ENCODE measurements at places on chromosomes 7 and 10.

- no peak for DNase-seq
Observed at GRCh38 chr7:2849941-2850766, 6.0 kb upstream of the GNA12 start.

- no peak for DNase-seq
Observed at GRCh38 chr10:6920072-6921019, 340.3 kb upstream of the PRKCQ start.

- DNase-seq = peak; percentile 63
Observed at GRCh38 chr10:6877722-6878392, 297.8 kb upstream of the PRKCQ start.

GRCh38 chr10:62027841-62028501, 126.5 kb downstream of the ARID5B start:
- no peak for DNase-seq

DNA sequence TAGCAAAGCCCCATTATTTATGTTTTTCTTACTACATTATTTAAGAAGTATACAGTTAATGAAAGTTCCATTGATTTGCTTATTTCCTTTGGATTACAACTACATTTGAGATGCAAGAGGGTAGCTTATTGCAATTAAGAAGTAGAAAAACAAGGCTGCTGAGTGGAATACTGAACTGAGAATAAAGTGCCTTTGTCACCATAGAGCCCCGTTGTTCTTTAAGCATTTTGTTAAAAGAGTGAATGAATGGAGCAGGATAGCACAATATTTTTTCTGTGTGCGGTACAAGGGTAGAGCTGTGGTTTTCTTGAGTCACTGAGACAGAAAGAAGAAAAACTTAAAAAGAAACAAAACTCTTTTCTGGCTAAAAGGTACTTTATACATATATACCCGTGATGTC, 45.6 kb downstream of the ZNF277 start:
- peak; percentile 26 for DNase-seq

DNA sequence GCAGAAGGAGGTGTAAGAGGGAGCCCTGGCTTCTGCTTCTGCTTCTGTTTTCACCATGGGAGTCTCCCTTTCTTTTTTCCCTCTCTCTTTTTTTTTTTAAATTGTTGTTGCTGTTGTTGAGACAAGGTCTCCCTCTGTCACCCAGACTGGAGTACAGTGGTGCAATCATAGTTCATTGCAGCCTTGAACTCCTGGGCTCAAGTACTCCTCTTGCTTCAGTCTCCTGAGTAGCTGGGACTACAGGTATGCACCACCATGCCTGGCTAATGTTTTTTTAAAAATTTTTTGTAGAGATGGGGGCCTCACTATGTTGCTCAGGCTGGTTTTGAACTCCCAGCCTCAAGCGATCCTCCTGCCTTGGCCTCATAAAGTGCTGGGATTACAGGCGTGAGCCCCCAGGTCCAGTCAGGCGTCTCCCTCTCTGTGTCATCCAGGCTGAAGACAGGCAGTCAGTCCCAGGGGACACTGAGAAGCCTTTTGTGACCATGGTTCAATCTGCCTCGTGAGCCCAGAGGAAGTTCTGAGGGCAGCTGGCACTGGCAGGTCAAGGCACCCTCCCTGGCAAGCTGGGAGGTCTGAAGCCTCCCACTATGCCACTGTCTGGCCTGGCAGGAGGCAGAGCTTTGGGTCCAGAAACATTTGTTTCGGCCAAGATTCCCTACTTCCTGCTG, 33.6 kb upstream of the NPFFR1 start:
- DNase-seq = no peak

DNA sequence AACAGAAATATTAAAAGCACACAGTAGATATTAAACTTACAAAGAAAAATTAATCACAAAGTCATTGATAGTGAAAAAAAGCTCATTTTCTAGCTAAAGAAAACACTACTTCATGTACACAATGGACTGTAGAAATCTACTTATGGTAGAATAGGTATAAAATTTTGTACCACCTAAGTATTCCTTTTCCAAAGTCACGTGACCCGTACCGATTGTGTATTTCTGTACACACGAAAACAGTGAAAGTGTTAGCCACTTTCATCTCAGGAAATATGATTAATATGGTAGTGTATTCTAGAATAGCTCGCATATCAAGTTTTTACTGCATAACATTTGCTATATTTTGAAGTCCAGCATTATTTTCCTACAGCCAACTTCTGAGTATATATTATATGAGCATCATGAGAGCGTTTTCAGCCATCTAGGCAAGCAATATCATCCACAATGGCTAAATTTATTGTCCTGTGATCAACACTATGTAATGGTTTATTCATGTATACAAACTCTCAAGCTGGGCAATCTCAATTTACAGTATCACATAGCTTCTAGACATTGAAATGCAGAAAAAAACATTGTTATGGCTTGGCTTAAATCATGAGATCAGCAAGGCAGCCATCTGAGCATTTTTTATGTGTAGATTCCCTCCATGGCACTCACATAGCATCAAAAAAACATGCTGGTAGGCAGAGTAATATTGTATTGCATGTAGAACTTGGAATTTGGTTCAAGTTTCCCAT, 114.7 kb downstream of the CD36 start:
- no peak for DNase-seq

DNA sequence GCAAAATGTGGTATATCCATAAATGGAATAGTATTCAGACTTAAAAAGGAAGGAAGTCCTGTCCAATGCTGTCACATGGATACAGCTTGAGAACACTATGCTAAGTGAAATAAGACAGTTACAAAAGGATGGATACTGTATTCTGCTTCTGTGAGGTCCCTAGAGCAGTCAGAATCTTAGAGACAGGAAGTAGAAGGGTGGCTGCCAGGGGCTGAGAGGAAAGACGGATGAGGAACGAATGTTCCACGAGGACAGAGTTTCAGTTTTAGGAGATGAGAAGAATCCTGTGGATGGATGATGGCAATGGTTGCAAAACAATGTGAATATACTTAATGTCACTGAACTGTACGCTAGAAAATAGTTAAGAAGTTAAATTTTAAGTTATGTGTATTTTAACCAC, 3.8 kb downstream of the PRKCQ start:
- no peak for DNase-seq

- no peak for DNase-seq
Observed at GRCh38 chr10:100713859-100714565, 31.4 kb upstream of the PAX2 start.

DNA sequence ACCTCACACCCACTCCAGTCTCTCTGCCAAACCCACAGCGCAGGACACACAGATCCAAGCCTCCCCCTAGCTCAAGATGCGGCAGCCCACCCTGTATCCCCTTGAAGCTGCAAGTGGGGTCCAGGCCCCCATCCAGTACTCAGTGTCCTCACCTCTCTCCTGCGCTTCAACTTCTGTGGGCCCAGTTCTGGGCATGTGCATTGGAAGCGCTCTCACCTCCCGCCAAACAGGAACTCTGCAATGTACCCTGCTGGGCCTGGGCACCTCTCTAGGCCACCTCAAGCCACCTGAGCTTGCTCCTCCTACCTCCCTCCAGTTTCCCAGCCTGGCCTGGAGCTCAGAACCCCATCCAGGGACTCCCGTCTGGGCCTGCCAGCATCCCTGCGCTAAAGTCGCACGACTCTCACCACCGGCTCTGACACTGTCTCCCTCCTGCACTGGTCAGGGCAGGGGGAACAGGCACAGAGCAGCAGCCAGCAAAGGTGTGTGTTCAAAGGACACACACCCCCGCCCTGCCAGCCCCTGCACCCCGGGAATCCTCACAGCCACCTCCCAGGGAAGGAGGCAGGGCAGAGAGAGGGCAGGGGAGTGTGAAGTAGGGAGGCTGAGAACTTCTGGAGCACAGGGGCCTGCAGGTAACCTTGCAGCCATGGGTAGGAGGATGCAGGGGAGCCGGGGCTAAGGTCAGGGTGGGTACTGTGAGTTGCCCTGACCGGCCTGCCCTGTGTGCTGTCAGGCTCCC, 51.7 kb upstream of the MSMB start:
- DNase-seq = no peak

DNA sequence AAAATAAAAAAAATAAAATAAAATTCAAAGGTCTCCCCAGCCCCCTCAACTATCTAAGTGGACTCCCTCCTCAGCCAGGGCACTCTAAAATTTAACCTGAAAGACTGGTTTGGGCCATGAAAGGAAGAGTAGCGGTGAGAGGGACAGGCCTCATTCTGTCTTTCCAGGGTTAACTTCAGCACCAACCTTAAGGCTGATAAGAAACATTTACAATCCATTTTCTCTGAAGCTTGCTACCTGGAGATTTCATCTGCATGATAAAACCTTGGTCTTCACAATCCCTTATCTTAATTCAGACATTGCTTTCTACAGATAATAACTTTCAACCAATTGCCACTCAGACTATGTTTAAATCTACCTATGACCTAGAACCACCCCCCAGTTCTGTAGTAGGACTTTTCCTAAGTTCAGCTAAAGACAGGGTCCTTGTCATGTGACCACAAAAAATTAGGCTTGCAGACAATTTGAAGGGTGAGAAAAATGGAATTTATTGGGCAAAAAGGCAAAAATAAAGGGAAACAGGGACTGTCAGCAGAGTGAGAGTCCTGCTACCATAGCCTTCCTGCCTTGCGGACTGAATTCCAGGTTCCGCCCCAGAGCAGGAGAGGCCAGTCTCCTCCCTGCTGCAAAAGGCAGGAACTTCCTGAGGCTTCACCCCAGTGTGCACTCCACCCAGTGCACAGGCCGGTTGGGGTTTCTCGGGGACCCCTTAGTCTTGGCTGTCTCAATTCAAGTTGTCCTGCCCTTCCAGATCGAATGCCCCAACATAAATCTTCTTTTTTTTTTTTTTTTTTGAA, 26.0 kb downstream of the AGK start:
- no peak for DNase-seq

- DNase-seq = no peak
Observed at GRCh38 chr10:124935946-124936345, 6.0 kb upstream of the ZRANB1 start.

- DNase-seq = no peak
Observed at GRCh38 chr10:128751284-128751683, 625.1 kb upstream of the MKI67 start.

GRCh38 chr7:28002638-28003037, 178.0 kb downstream of the JAZF1 start:
- peak; percentile 47 for DNase-seq

GRCh38 chr7:90824386-90825307, 228.5 kb downstream of the CDK14 start:
- no peak for DNase-seq

DNA sequence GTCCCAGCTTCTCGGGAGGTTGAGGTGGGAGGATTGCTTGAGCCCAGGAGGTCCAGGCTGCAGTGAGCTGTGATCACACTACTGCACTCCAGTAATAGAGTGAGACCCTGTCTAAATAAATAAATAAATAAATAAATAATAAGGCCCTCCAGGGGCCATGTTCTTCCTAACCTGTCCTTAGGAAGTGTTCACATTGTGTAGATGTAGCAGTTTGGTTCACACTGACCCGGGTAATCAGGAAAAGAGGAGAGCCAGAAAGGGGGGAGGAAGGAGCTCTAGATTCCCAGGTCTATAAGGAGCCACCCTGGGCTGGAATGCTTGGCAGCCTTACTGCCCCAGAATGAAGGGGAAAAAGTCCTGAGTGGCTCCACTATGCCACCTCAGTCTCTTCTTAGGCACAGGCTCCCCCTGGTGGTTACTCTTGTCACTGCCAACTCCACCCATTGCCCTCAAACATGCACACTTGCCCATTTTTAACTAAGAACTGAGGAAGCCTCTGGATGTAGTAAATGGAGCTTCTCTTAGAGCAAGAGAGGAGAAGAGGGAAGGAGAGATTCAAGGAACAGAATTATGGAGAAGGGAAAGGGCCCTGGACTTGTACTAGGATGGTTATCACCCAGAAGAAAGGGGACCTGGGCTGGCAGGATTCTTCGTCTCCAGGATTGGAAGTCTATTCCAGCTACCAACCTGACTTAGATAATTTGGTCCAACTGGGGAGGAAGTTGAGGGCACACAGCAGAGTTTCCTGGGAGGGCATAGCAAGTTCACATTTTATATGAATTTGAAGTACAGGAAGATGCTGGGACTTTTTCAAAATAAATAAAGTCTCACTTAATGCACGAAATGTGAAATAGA, 7.8 kb downstream of the HPS6 start:
- DNase-seq = peak; percentile 93

DNA sequence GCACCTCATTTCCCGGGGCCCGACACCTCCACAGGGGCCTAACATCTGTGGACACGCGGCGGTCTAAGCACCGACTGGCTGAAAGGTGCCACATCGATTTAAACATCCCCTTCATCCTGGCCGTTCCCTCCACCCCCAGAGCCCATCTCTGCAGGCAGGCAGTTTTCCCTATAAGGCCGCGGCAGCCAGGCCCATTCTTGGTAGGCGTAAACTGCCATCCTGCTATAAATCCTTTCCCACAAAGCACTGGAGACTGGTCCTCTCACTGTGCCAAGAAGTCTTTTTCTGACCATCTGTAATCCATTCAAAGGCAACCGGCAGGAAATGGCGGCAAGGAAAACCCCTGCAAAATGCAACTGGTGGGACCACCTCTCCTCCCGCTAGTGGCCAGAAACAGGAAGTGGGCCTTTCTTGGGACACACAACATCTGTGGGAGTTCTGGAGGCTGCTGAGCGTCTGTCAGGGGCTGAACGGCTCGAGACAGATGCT, 22.4 kb downstream of the ATXN7L1 start:
- no peak for DNase-seq

DNA sequence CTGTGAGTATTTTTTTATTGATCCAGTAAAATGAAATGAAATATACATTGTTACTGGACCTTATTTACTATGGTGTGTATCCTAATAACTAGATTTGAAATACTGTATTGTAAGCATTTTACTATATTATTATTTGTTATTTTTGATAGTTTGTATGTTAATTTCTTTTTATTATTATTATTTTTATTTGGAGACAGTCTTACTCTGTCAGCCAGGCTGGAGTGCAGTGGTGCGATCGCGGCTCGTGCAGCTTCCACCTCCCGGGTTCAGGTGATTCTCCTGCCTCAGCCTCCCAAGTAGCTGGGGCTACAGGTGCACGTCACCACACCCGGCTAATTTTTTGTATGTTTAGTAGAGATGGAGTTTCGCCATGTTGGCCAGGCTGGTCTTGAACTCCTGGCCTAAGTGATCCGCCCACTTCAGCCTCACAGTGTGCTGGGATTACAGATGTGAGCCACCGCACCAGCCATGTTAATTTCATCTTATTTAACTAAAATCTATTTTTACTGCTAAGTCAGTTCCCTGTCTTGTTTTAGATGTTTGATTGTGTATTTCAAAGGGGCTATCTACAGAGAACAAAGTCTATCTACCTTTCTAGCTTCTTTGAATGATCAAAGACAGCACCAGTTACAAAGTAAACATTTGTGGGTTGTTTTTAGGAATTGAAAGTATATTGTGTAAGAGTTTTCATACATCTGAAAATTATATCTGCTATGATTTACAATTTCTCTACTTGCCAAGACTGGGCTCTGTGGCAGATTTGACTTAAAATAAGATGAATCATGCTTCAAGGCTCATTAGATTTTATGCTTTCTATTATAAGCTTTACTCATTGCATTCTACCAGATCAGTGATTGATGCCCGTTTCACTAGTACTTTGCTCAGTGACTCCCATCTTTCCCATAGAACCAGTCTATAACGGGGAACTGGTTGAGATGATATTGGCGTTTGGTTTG, 41.6 kb downstream of the CDC123 start:
- no peak for DNase-seq

Measured in spinal cord (tissue), 10 donors.